ENCODE measurements at places on chromosomes 16 and 17.

DNA sequence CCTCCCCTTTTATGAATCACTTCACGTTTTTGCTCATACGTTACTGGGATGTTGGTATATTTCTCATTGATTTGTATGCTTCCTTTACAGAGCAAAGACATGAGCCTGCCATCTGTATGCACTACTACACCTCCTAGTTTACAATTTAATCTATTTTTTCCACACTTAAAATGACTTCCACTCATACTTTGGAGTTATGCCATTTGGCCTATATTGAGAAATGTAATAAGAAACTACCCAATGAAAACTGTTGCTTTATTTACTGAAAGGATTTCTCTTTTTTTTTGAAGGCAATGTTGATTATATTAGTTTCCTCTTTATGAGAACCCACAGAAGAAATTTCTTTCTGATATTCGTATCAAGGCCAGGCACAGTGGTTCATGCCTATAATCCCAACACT, 43.1 kb downstream of the DUSP14 start:
- no peak for DNase-seq

DNA sequence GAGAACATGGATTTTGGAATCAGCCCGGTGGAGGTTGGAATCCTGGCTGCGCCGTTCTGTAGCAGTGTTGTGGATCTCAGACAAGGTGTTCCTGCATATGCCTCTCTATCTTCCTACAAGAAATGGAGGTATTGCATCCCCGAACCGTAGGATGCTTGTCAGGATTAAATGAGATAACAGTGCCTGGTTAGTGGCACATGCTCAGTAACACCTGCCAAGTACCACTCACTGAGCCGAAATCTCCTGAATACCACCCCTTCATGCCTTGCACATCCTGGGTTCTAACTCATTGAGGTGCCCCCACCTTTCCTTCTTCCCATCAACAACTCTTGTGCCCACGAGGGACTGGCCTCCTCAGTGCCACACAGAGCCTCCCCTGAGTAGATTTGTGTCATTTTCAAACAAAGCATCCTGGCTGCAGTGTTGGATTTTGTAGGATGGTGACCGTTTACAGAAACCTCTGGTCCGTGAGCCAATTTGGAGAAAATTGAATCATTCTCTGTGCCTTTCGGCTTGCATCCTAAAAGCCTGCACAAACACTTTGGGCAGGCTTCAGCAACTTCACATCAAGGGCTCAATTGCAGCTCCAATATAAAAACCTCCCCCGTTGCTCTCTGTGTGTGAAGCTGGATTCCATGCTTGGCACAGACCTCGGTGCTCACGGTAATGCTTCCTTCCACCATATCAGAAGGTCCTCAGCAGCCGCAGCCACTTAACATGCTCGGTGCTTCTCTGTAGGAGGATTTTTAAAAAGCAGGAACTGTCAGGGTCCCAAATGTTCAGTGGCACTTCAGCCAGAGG, 84.2 kb downstream of the WWOX start:
- DNase-seq: no peak

DNA sequence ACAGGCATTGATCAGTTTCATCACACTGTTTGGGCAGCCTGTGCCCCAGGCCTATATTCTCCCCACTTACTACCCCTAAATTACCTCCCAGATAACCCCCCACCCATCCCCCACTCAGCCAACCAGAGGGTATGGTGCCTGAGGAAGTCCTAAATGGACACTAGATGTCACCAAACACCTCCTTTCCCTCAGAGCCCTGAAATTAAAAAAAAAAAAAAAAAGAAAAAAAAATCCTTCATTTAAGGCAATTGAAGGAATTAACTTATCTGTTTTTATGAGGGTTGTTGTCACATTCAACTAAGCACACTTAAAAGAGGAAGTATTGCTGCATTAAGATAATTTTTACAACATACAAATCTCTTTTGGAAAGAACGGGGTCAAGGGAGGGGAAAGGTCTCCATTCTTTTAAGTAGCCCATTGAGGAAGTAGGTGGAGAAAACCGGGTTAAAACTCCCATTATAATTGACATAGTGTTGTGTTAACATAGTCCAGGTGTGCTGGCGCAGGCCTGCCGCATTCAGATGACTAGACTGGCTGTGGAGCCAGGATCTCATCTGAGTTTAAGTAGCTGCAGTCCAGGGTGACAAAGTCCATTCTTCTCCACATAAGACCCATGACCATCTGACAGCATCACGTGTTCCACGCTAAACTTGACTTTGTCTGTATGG, 46.3 kb downstream of the SNX11 start:
- DNase-seq: peak; percentile 24

- no peak for DNase-seq
Observed at GRCh38 chr17:8275421-8276290, 12.8 kb upstream of the RANGRF start.

GRCh38 chr17:76446449-76447231, 6.3 kb downstream of the UBE2O start:
- no peak for DNase-seq

DNA sequence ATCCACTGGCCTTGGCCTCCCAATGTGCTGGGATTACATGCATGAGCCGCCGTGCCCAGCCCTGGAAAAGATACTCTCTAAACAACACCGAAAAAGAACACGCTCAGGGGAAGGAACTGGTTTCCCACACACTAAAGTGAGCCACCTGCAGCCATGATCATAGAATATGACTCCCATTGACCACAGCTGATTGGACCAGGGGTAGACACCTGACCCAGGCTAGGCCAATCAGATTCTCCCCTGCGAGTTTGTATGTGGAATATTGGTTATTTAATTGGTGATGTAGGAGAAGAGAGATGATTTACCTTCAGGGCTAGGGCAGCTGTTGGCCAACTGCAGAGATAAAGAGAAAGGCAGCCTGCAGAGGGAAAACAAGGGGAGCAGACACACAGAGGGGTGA, 9.0 kb upstream of the GGA2 start:
- DNase-seq: no peak

DNA sequence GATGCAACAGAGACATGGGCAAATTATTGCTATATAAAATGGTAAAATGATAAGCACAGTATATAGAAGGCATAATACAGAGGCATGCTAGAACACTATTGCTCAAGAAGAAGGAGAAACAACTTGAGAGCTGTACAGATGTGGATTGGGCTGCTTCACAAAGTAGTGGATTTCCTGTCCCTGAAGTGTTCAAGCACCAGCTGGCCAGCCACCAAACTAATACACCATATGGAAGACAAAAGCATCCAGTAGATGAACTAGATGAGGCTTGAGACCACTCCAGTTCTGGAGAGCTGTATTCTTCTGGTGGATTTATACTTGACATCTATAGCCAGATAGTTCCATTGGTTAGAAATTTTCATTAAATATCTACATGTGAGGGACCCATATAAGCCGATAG, 134.1 kb upstream of the GNAO1 start:
- DNase-seq: no peak

- no peak for DNase-seq
Observed at GRCh38 chr17:43434902-43435319, 36.1 kb downstream of the ARL4D start.

DNA sequence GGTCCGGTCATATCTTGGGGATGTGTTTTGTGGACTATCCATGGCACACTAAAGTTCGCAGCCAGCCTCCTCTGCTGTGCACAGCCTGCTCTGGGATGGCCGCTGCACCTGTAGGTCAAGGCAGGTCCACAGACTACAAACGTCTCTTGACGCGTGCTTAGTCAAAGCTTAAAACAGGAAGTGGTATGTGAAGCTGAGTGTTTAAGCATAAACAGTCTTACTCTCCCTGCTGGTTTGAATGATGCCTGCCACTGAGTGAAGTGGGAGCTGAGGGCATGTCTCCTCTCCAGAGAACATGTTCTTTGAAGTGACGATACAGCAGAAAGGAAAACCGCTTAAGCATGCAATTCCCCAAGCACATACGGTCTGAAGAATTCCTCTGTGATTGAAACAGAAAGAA, 365.6 kb downstream of the SLC39A11 start:
- DNase-seq: no peak

DNA sequence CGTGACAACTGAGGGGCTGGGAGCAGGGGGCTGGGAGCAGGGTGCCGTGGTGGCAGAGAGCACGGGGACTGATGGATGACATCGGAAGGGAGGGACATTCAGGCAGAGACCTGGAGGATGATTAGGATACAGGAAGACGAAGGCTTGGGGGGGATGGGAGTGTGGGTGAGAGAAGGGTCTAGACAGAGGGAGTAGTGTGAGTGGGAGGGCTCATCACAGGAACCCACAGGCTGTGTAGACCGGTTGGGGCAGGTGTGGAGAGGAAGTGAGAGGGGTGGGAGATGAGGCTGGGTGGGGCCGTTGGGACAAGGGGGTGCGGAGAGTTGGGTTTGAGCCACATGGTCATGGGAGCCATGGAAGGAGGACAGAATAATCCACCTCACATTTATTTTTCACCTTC, 83.8 kb downstream of the RAP1GAP2 start:
- DNase-seq: no peak

DNA sequence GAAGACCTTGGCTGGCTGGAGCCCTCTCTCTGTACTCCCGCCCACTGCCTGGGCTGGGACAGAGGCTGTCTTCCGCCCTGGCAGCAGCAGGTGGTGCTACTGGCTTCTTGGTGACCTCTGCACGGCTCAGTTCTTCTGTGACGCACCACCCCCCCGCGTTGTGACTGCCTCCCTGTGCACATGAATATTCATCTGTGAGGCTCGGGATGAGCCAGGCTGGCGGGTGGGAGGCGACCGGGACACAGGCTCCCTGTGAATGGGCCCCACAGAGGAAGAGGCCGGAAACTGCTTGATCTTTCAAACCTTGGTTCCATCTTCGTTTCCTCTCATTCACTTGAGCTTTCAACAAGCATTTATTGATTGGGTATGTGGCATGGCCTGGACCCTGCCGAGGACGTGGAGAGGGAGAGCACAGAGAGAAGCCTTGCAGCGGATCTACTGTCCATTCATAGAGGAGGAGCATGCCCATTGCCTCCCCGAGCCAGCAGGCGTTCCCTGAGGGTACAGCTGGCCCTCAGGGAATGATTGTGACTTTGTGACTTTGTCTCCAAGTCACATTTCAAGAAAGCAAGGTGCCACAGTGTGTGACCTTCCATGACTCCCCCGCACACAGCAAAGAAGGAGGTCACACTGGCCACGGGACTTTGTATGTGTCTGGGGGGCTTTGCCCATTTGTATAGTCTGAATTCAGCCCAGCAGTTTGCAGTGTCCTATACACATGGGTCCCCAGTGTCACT, 45.0 kb downstream of the B9D1 start:
- no peak for DNase-seq

Measured in fibroblast of the conjunctiva (primary cell).